Left cardiac atrium (tissue), 4 donors: ENCODE measurements at places on chromosomes 11 and 22. TPM values are rescaled to one million over a fixed set of nuclear protein-coding genes. Genes with fewer than 3 reads are reported as not detected.

The P4HA3 gene
- 0.38 TPM for total RNA-seq

The NF2 gene
- 45.3 TPM for total RNA-seq

- no peak for DNase-seq
These were observed 595 bp downstream of the TRIM66 start for GRCh38 chr11:8681837-8682302.

DNA sequence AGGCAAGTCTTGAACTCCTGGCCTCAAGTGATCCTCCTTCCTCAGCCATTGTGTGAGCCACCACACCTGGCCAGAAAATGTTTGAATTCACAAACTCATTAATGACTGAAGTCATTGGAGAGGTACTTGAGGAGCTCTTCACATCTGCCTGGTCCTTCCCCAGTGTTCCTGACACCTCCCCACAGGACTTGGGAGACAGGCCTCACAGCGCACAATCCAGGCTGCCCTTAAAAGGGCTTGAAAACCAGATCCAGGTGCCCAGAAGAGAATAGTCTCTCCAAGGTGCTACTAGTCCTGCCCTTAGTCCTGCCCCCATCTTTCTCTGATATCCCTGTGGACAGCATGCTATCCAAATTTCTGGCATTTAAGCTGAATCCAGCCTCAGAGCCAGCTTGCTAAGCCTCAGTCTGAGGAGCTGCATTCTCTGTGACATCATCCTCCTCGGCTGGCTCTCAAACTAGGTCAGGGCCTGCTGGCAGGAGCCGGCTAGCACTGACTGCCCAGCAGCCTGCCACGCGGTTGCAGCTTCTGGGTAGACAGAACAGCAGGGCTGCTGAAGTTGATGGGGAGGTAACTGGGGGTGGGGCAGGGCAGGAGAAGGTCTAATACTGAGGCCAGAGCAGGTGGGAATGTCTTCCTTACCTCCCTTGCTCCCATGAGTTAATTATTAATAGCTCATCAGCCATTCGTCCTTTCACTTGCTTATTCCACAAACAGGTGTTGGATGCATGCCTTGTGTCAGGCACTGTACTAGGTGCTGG is 35.3 kb upstream of the NECTIN1 start:
- DNase-seq = peak; percentile 70

- DNase-seq = no peak
These were observed 24.1 kb upstream of the RASL10A start for GRCh38 chr22:29339381-29340235.

GRCh38 chr22:34592123-34592740 is 473.7 kb upstream of the ISX start:
- no peak for DNase-seq

- DNase-seq = no peak
These were observed 2.2 kb upstream of the CORO1B start for GRCh38 chr11:67445515-67445914.

DNA sequence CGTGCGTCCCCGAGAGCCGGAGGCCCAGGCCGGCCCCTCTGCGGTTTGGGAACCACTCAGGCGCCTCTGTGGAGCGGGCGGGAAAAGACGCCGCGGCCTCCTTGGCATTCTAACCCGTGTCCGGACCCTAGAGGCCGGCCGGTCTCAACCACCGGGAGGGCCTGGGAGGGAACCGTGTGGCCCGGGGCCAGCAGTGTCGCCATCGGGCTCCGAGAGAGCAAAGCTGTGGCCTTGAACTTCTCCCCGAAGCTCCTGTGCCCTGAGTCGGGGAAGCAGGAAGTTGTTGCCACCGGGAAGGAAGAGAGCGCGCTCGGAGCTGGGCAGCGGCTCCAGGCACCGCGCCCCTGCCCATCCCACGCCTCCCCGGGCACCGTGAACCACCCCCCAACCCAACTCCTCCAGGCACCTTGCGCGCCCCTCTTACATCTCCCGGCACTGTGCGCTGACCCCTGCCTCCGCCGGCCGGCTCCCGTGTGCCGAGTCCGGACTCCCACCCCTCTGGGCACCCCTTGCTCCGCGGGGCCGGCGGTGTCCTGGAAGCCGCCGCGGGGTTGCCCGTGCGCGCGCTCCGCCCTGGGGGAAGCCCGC is 80.0 kb upstream of the PPARA start:
- peak; percentile 88 for DNase-seq

GRCh38 chr11:126817096-126817495 is 183.5 kb downstream of the KIRREL3 start:
- DNase-seq = no peak

DNA sequence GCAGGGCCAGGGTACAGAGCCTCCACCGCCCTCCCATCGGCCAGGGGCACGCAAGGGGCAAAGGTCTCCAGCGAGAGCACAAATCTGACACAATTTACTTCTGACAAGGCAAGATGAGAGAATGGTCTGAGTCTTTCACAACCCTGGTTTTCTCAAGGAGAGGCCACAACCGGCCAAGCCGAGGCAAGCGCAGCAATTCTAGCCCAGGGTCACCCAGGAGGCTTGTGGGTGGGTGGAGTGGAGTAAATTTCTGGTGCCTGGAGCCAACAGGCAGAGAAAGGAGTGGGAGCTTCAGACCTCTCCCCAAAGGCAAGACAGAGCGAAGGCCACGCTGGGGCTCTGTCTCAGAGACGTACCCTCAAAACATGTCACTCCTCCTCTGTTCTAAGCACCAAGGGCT is 9.3 kb downstream of the LARGE2 start:
- DNase-seq = no peak

DNA sequence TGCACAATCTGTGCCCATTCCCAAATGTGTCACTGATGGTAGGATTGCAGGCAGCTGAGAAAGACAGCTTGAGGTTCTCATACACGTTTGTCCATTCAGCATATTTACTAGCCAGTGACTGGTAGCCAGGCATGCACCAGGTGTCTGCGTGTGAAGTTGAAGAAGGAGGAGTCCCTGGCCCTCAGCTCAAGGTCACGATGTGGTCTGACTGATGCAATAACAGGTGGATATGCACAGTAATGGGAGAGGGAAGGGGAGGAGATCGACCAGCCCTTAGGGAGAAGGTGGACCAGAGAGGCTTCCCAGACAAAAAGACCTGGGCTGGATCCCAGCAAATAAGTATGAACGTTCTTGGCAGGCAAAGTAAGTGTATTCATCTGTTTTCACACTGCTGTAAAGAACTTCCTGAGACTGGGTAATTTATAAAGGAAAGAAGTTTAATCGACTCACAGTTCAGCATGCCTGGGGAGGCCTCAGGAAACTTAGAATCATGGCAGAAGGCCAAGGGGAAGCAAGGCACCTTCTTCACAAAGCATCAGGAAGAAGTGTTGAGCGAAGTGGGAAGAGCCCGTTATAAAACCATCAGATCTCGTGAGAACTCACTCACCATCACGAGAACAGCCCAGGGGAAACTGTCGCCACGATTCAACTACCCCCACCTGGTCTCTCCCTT is 96.0 kb downstream of the MN1 start:
- DNase-seq = no peak
